ENCODE measurements at places on chromosomes 6 and 20. TPM values are rescaled to one million over a fixed set of nuclear protein-coding genes. Genes with fewer than 3 reads are reported as not detected.

ASIP gene
- total RNA-seq, result not detected

DNA sequence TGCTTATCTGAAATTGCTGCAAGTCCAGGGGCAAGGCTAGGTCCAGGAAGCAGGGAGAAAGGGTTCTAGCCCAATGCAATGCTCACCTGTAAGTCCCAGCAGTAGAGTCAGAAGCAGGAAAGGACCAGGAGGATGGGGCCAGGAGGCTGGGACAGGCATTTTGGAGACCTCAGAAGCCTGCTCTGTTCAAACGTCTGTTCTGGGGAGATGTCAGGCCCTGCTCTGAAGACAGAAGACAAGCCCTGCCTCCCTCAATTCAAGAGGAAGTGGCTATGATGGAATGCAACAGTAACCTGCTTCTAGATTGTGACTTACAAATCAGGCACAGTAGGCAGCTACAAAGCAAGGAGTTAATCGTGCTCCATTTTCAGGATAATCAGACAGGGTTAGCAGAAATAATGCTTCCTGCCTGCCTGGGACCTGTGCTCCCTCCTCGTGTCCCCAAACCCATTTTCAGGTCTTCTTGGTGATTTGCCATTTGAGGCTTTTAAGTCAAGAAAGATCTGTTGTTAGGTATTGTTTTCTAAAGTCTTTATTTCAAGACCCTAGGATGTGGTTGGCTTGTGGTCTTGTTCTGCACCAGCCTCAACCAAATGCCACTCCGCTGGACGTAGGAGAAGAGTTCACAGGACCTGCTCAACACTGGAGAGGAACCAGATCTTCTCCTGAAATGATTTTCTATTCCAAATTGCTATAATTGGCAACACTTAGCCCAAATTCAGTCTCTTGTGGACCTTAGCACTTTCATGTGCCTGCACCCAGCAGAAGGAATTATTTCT is at the start of gene SIRPG:
TSS of gene SIRPG (minus strand) at position 224 of the 779 bp plus-strand sequence. CDS start at position 159, 65 bp downstream.
- no peaks in the 10 kb centered on the region for H3K36me3 ChIP-seq
- no peak within 1 kb of the TSS for H3K4me3 ChIP-seq
- H3K27me3 ChIP-seq, result peaks cover 12% of the 10 kb centered on the region
- no peak within 1 kb of the TSS for H3K27ac ChIP-seq
- no peaks in the 10 kb centered on the region for H3K4me1 ChIP-seq
- DNase-seq, result no peak

TAF11 gene
- 37.1 TPM for total RNA-seq

DNA sequence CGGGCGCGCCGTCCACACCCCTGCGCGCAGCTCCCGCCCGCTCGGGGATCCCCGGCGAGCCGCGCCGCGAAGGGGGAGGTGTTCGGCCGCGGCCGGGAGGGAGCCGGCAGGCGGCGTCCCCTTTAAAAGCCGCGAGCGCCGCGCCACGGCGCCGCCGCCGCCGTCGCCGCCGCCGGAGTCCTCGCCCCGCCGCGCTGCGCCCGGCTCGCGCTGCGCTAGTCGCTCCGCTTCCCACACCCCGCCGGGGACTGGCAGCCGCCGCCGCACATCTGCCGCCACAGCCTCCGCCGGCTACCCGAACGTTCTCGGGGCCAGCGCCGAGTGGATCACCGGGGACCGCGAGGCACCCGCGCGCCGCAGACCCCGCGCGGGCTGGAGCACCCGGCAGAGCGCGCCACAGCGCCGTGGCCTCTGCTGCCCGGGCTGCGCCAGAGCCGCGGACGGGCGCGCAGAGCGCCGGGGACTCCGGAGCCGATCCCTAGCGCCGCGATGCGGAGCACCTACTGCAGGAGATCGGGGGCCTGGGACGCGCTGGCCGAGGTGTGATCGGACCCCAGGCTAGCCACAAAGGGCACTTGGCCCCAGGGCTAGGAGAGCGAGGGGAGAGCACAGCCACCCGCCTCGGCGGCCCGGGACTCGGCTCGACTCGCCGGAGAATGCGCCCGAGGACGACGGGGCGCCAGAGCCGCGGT is at the start of gene BMP2:
TSS of gene BMP2 (plus strand) at position 151 of the 692 bp plus-strand sequence. CDS start 2,441 bp downstream, outside the sequence.
- peak within 1 kb of the TSS; percentile 99 for H3K4me3 ChIP-seq
- H3K36me3 ChIP-seq, result no peaks in the 10 kb centered on the region
- DNase-seq, result peak; percentile 74
- H3K27me3 ChIP-seq, result no peaks in the 10 kb centered on the region
- H3K4me1 ChIP-seq, result peaks cover 21% of the 10 kb centered on the region

Data from endothelial cell of umbilical vein (primary cell).